ENCODE measurements at places on chromosomes 7 and 10.

- ATAC-seq, result no peak
Observed at GRCh38 chr7:132856416-132856815, 225.5 kb downstream of the CHCHD3 start.

GRCh38 chr7:151400626-151401315 is 9.1 kb downstream of the WDR86 start:
- peak; percentile 35 for ATAC-seq

GRCh38 chr7:7122701-7123281 is 59.6 kb upstream of the C1GALT1 start:
- no peak for ATAC-seq

- ATAC-seq, result no peak
Observed at GRCh38 chr10:22684699-22685098, 29.7 kb downstream of the PIP4K2A start.

GRCh38 chr7:36736899-36737211 is 12.6 kb upstream of the AOAH start:
- peak; percentile 41 for ATAC-seq

DNA sequence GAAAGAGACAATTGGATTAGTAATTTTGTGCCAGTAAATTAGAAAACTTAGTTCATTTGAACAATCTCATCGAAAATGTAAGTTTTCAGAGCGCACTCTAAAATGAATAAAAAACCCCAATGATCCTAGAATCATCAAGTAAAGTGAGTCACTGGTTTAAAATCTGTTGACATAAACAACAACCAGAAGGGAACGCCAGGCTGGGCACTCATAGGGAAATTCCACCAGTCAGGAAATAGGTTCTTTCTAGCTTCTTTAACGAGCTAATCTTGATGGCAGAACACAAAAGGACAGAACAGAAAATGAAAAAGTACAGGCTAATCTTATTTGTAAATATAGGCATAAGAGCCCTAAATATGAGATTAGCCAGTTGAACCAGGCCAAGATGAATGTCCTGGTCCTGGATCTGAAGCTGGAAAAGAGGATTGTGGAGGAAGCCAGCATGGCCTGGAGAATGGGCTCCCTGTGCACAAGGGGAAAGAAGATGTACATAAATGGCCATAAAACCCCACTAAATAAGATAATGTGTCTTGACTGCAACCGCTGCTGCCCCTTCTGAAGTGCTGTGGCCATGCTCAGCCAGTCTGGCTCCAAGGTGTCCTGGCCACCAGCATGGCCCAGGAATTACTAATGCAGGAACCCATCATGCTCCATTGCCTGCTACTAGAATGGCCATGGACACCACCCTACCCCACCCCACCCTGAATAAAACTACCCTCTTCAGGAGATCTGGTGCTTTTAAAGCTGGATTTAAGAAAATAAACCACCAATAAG is 114.0 kb downstream of the WDFY4 start:
- no peak for ATAC-seq

GRCh38 chr7:1377111-1377909 is 82.0 kb downstream of the MICALL2 start:
- no peak for ATAC-seq

GRCh38 chr7:42314696-42315095 is 77.7 kb upstream of the GLI3 start:
- ATAC-seq, result no peak

- no peak for ATAC-seq
Observed at GRCh38 chr7:150379441-150380379, 580 bp downstream of the ZNF775 start.

DNA sequence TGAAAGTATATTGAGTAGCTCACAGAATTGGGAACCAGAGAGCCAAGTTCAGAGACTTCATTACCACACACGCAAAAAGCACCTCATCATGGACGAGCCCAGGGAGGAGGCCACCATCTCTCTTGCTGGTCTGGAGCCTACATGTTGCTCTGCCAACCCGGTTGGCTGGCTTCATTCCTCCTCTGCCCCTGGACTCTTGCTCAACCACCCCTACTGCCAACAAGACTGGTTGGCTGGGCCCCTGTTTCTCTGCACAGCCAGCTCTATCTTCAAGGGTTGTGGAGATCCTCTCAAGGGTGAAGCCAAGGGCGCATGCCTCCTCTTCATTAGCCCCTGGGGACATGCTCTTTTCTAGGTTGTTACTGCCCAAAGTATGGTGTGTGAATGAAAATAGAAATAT is 142.7 kb downstream of the JCAD start:
- no peak for ATAC-seq

- ATAC-seq, result no peak
Observed at GRCh38 chr7:128453836-128454804, 1.6 kb upstream of the HILPDA start.

DNA sequence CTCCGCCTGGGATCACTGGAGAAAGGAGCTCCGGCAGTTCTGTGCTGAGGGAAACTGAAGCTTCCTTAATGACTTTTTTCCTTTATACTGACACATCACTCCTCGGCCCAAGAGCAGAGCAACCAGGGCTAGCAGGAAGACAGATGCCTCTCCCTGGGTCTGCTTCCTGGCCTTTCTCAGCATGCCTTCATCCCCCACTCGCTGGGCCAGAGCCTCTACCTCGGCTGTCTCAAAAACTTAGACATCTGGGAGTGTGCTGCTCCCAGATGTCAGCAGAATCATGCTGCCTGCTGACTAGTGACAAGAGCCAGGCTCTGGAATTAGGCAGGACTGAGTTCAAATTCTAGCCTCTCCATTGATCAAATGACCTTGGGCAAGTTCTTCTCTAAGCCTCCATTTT is 24.4 kb upstream of the LRRC4 start:
- no peak for ATAC-seq

DNA sequence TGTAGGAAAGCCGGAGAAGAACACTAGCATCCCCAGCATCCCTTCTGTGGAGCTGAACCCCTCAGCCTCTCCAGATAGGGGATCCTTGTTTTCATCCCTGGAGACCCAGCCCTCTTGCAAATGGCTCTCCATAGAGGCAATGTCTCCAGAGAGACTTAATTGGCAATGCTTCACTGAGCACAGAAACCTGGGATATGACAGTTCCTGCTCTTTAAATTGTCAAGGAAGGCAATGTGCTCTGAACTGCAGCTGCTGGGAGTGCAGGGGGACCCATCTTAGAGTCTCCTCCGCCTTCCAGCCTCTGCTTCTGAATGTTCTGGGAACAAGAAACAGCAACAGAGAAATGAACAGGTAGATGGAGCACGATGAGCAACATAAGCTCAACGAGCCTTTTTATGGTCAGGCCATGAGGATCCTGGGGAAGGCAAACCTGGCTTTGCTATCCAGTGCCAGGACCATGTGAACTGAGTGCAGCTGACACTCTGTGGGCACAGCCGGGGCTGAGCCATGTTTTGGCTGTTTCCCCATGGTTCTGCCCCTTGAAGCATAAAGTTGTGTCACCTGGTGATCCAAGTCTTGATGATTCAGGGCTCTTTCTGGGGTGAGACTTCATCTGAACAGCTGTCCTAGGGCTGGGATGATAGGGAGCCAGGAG is 481.0 kb downstream of the PLXNA4 start:
- ATAC-seq, result no peak

- no peak for ATAC-seq
Observed at GRCh38 chr7:151748733-151749132, 128.2 kb downstream of the PRKAG2 start.

GRCh38 chr7:125636320-125636962 is 706.8 kb upstream of the POT1 start:
- ATAC-seq, result no peak

GRCh38 chr7:68176974-68177373 is 1180.3 kb downstream of the TYW1 start:
- no peak for ATAC-seq

DNA sequence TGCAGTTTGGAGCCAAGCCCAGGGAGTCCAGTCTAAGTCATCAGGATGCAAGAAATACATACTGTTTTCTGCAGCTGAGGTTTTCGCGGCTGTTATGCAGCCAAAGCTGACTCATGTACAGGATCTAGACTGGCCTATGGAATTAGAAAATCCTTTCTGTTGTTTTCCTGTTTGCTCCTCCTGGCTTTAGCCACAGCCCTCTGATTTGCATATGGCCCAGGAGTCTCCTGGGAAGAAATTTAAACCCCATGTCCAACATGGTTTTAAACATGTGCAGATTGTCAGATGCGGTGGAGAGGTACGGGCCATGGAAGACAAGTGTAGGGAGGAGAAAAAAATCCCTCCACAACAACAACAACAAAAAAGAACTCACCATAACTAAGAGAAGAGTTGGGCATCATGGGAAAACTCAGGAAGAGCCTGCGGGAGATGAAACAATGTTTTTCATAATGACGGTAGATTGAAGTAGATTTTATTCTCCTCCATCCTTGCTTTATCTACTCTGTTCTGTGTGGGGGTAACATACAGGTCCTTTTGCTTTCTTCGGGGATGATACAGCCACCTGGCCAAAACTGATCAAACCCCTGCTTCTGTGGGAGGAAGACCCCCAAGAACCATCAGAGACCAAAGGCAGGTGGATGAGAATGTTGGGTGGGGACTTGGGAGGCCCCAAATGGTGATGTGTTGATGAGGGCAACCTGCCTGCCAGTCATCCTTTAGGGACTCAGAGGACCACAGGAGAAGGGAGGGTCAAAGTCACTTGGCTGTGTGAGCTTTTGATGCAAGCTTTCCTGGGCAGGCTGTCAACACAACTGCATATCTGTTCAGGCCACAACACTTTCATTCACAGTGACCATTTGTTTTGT is 29.8 kb upstream of the GNA12 start:
- ATAC-seq, result no peak

- no peak for ATAC-seq
Observed at GRCh38 chr10:132229096-132229495, 42.3 kb downstream of the DPYSL4 start.

DNA sequence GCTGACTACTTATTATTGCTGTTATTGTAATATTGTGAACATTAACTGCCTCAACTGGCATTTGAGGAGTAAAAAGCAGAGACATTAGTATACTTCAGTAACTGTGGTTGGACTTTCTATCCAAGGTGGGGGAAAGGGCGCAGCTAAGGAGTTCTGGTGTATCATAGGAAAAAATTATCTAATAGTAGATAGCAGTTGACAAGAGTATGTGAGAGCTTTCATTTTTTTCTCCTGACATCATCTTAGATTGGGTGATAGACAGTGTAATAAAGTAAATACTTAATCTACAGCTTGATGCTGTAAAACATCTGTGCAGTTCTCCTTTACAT is 68.9 kb downstream of the PHTF2 start:
- ATAC-seq, result no peak

- ATAC-seq, result no peak
Observed at GRCh38 chr7:44646176-44646920, 39.9 kb downstream of the OGDH start.

GRCh38 chr10:50592961-50593418 is 30.8 kb downstream of the SGMS1 start:
- no peak for ATAC-seq

DNA sequence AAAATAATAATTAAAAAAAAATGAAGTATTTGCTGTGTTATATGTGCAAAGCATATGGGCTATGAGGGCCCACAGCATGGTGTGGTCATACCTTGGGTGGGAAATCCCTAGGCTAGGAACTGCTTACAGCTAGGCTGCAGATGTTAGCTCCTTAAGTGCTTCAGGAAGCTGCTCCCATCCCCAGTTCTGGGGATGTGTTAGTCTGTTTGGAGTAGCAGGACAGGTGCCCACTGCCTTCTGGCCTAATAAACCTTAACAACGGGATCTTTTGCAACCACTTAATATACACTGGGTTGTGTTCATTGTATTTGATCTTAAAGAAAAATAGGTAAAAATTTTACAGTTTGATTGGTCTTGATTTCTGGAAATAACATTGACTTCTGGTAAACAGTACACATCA is 46.3 kb downstream of the HK1 start:
- no peak for ATAC-seq

GRCh38 chr7:91459539-91459938 is 195.3 kb downstream of the FZD1 start:
- ATAC-seq, result no peak

DNA sequence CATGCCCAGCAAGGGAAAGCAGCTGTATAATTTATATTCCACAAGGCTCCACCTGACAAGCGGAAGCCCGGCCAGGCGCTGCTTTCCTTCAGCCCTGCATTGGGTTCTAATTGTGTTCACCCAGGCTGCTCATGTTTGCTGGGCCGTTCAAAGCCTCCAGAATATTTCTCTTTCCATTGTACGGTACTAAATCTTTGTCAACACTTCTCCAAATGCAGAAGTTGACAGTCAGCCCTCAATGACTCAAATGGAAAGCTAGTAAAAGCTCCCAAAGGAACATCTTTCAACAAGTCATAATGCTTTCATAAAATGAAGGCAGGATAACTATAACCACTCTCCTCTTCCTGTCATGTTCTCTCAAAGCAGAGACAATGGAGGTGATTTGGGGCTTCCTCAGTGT is 17.8 kb upstream of the CPXM2 start:
- no peak for ATAC-seq

DNA sequence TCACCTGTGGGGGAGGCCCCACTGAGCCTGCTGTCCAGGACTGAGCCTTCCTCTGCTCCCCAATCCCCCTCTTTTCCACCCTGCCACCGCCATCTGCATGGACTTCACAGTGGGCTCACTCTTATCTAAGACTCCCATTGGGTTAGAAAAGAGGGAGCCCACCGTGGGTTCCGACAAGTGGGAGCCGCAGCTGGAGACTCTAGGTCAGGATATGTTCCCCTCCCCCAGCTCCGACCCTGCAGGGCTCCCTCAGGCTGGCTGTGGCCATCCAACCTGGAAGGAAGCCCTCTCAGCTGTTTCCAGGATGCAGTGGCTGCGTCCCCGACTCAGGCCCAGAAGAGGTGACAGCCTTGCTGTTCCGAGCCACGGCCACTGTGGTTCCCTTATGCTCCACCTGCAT is 4.8 kb downstream of the WDR86 start:
- ATAC-seq, result no peak

GRCh38 chr7:95619921-95620320 is 23.6 kb upstream of the PDK4 start:
- ATAC-seq, result no peak

GRCh38 chr10:78541481-78542140 is 507.9 kb downstream of the RPS24 start:
- no peak for ATAC-seq

- ATAC-seq, result no peak
Observed at GRCh38 chr10:91410638-91411371, 661 bp downstream of the HECTD2 start.

DNA sequence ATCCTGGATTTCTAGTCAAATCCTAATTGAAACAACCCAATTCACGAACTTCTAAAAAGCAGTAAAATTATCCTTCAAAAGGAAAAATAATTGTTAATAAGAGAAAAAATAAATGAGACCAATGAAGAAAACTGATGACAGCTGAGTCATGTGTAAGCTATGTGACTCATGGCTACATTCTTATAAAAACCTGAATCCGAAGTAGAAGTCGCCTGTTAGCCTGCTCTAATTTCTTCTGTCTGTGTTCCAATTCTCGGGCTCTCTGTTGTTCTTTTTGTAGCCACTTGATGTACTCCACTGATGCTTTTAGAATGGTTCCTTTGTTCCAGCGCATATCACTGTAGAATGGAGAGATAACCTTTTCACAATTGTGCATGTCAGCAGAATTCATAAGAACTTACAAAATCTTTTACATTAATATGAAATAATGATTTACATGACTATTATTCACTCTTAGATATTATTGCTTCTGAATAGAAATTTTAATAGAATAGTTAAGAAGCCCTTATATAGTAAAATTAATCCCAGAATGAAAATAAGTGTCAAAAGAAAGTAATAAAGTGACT is 88.8 kb downstream of the TFEC start:
- ATAC-seq, result no peak

Data from activated CD4-positive, CD25-positive, alpha-beta regulatory T cell treated with anti-CD3 and anti-CD28 coated beads, Interleukin-2, amount 50 U/mL, for 24 hours (primary cell).